Hepatocyte (in vitro differentiated cells): ENCODE measurements at places on chromosomes 12 and 14. TPM values are rescaled to one million over a fixed set of nuclear protein-coding genes. Genes with fewer than 3 reads are reported as not detected.

The KRT83 gene
- not detected in 2 replicates for total RNA-seq

The SLC25A21 gene
- total RNA-seq: 0.08 and 1.6 TPM in 2 replicates

The OASL gene
- 0.27 and 0.52 TPM in 2 replicates for total RNA-seq

The OR4K1 gene
- not detected in 2 replicates for total RNA-seq

The CDCA3 gene
- total RNA-seq: 7.5 and 8.5 TPM in 2 replicates

The SYNDIG1L gene
- total RNA-seq: not detected in 2 replicates

The KRT73 gene
- not detected in 2 replicates for total RNA-seq

The STYK1 gene
- 0.48 and 3.6 TPM in 2 replicates for total RNA-seq
